ENCODE measurements at places on chromosomes 7 and 10. TPM values are rescaled to one million over a fixed set of nuclear protein-coding genes. Genes with fewer than 3 reads are reported as not detected.

ADRB1 gene
- 53.0 TPM for total RNA-seq

DNA sequence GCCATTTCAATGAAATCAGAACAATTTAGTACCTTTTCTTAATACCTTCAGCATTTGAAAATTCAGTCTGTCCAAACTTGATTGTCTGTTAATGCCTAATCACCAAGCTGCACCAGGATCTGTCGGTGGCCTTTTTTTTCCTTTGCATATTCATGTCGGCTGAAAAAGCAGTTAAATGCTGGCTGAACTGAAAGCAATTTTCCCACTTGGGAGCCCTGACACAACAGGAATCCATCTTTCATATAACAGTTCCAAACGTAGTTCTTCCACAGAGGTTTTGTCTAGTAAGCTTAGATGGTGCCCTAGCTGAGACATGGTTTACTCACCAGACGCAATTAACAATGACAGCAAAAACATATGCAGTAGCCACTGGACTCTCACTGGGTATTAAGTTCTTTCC lies 83.6 kb upstream of the CHCHD3 start:
- DNase-seq: no peak

GRCh38 chr10:56606202-56606601 lies 245.1 kb upstream of the ZWINT start:
- no peak for DNase-seq

DNA sequence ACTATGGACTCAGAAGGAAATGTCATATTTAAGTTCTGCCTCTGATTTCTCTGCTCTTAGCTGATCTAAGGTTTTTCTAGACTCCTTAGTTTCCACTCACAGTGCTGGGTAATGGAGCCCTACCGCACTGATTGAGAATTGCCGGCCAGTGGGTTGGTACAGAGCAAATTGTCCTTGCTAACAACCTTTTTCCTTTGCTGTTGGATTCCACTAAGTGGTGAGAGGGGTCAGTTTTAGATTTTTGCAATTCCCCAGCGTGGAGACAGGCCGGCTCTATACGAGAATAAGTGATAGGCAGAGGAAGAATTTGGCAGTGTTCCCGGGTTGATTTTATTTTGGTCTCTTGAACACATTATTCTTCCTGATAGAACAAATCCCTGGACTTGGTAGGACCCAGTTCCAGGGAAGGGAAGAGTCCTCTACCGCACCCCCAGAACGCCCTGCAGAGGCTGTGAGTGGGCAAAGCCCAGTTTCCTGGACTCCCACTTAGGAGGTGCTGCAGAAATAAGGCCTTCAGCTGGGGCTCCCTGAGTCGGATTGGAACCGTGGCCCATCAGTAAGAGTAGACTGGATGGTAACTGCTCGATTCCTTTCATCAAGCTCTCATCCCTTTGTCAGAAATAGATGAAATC lies 3.0 kb upstream of the NRP1 start:
- peak; percentile 22 for DNase-seq

PRRT4 gene
- 1.8 TPM for total RNA-seq

DNA sequence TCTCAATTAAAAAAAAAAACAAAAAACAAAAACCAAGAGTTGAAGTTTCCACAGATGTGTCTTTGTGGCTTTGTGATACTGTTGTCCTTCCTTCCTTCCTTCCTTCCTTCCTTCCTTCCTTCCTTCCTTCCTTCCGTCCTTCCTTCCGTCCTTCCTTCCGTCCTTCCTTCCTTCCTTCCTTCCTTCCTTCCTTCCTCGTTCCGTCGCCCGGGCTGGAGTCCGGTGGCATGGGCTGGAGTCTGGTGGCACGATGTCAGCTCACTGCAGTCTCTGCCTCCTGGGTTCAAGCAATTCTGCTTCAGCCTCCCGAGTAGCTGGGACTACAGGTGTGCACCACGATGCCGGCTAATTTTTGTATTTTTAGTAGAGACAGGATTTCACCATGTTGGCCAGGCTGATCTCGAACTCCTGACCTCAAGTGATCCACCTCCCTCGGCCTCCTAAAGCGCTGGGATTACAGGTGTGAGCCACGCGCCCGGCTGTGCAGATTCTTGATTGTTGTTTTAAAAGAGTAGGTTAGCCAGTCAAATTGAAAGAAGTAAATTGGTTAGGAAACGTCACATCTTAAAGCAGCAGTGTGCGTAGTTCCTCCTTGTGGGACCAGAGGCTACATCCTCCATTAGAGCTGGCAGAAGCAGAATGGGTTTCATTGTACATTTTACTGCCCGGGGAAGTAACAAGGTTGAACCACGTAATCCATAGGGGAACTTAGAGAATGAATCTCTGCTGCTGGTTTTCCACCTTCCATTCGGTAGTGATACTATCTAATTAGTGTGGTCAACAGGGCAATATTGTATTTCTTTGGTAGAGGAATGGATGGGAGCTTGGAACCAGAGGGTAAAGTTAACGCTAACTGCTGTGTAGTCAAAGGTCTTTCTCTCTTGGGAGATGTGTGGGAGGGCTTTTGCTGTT lies 20.6 kb downstream of the DNAJB6 start:
- no peak for DNase-seq

AGBL3 gene
- 2.1 TPM for total RNA-seq

- no peak for DNase-seq
These were observed 244.2 kb downstream of the CELF2 start for GRCh38 chr10:11261687-11262493.

- no peak for DNase-seq
These were observed 275.3 kb upstream of the MKLN1 start for GRCh38 chr7:131052285-131052904.

DNA sequence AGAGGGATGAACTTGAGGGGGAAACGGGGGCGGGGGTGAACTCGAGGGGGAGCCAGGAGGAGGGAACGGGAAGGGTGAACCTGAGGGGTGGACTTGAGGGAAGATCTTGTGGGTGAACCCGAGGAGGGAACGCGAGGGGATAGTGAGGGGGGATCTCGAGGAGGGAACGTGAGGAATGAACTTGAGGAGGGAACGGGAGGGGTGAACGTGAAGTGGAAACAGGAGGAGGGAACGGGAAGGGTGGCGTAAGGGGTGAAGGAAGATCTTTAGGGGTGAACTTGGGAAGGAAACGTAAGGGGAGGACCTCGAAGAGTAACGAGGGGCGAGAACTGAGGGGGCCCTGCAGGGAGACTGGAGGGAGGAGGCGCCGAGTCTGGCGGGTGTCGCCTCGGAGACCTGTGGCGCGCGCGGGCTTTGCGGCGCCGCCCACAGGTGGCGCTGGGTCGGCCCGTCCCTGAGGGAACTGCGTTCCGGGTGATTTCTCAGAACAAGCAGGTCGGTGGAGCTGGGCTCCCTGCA lies 651 bp downstream of the MYO3A start:
- DNase-seq: no peak

PCDH15 gene
- 0.68 TPM for total RNA-seq

GRCh38 chr10:137031-137430 lies 1.8 kb downstream of the ZMYND11 start:
- no peak for DNase-seq

DNA sequence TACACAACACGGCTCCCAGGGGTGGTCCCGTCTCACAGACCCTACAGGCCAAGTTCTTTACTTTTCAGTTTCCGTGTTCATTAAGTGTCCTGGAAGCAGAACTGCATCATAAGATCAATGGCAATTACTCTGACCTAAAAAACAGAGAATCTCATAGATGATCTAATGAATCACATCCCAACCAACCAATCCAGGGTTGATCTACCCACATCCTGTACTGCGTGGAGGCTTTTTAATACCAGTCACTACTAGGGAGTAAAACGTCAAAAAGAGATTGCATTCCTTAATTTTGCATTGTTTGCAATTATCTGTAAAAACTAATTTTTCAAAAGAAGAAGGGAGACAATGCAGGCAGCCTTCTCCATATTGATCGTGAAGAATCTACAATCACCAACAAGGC lies 72.6 kb downstream of the PARD3 start:
- no peak for DNase-seq

NANOS1 gene
- total RNA-seq: 3.3 TPM

All from left cardiac atrium (tissue), 4 donors.